Gastroesophageal sphincter (tissue), 4 donors: ENCODE measurements at places on chromosomes 4 and X.

DNA sequence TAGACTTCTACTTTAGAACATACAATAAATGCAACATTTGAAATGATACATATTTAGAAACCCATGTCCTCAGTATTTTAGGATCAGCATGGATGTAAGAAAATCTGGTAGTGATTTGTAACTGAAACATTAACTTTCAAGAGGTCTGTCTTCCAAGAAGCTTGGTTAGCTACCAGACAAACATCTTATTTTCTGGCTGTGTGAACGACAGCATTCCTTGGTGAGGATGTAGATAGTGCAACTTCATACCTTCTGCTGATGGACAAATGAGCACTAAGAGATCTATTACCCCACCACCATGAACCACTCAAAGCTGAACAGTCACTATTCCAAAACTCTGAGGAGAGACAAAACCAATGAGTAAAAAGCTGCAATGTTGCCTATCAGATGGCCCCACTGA lies 212.7 kb downstream of the FBXW7 start:
- ATAC-seq: no peak

- ATAC-seq: no peak
Measured at GRCh38 chrX:95076449-95076848, 1402.4 kb downstream of the FAM133A start.

DNA sequence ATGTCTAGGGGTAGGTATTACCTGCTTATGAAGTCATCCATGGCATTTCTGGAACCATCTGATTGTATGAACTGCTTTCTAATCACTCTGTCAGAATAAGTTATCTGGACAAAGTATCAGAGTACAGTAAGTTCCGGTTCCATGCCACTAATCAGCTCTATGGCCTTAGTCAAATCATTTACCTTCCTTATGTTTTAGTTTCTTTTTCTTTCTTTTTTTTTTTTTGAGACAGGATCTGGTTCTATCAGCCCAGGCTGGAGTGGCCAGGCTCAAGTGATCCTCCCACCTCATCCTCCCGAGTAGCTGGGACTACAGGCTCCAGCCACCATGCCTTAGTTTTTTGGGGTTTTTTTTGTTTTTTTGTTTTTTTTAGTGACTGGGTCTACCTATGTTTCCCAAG lies 11.5 kb downstream of the XIAP start:
- no peak for ATAC-seq

DNA sequence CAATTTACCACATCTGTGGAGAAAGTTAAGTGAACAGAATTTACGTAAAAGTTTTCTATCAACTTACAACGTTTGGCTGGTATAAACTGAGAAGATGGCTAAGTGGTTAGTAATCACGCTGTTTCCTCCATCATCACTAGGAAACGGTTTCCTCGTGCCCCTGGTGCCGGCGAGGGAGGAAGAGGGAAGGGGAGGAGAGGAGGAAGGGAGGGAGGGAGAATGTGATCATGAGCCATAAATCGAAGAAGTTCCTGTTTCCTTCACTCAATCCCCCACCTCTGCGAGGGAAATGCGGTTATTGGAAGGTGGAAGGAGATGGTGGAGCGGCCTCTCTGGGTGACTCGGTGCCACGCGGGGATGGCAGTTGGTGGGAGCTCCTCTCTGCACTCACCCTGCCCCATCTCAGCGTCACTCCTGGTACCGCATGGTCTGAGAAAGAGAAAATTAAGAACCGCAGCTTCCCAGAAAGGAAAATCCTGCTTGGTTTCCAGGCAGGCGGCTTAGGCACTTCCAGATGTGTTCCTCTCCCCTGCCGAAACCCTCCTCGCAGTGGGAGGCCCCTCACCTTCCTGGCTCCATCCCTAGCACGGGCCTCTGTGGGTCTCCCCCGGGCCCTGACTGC lies 216.8 kb downstream of the AFAP1 start:
- ATAC-seq: no peak

- ATAC-seq: peak; percentile 43
Measured at GRCh38 chrX:136694431-136695087, 46.6 kb downstream of the CD40LG start.

DNA sequence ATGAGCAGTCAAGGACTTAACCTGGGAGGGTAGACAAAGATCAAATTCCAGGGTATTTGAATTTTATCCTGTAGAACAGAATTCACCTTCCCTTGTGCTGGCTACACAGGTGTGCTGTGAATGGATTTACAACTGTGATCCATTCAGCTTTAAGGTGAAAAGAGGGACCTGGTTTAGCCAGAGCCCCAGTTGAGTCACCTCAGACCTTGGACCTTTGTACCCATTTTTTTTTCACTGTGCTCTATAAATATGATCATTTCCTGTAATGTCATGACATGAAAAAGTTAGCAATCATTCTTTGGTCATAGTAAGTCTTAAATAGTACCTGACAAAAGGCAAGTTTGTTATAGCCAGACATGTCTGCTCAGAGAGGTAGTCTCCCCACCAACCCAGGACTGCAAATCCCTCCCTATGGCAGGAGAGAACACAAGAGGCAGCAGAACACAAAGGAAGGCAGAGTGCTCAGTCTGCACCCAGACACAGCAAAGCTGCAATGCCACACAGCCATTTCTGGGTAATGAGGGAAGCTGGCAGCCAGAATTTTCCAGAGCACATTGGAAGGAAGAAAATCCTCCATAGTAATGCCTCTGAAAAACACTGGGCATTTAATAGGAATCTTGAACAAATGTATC lies 77.9 kb downstream of the CXXC4 start:
- ATAC-seq: no peak

DNA sequence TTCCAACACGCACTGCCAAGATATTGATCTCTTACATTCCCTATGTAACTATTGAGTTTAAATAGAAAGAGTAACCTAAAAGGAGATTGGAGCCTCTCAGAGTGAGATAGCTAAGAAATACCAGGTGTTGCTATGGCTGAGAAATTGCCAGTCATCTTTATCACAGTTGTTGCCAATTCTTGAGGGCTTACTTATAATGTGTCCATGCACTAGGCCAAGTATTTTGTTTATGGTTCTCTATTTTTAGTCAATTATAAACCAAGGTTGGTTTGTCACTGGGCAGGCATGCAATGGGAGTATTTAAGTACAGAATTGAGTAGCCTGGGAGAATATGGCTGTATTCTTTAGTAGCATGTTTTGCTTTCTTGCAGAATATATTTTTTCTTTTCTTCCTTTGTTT lies 201.6 kb downstream of the TEX13A start:
- no peak for ATAC-seq

GRCh38 chr4:45795135-45795534 lies 328.7 kb downstream of the GABRG1 start:
- ATAC-seq: no peak

- peak; percentile 19 for ATAC-seq
Measured at GRCh38 chrX:79288733-79289132, 78.4 kb downstream of the ITM2A start.

DNA sequence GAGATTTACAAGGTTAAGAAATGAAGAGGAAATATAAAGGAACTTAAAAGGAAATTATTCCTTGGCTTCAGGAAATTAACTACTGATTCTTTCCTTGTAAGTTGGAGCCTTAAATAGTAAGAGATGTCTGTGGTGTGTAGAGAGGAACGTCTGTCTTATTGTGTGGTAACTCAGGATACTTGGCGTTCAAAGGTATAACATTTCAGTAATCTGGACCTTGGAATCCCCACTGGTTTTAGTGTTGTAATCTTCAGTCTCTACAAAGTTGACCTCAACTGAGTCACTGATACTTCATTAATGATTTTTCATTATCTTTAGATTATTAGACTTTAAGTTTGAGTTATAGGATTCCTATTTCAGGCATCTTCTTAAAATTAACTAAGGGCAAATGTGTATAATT lies 79.1 kb upstream of the LSM6 start:
- ATAC-seq: no peak

DNA sequence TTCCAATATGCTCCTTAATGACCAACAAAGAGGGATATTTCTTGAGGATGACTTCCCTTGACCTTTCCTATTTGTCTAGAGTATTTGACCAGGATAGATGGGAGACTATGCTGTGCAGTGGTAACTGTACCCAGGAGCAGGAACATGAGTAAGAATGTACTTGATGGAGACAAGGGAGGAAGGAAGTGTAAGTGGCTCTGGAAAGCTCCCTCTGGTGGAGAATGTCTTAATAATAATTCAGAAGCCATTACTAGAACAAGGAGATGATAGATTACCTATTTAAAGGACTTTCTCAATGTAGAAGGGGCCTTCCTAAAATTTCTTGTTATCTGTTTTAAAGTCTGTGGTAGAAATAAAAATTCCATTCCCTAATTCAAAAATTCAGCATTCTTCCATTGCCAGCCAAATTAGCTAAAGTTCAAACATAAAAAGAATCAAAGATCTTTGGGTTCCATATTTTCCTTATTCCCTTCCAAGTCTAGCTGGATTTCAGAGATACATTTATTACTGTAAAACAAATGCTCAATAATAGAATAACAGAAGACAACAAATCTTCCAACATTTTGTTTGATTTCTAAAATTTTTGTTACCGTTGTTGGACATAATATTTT lies 83.8 kb downstream of the GRID2 start:
- no peak for ATAC-seq

DNA sequence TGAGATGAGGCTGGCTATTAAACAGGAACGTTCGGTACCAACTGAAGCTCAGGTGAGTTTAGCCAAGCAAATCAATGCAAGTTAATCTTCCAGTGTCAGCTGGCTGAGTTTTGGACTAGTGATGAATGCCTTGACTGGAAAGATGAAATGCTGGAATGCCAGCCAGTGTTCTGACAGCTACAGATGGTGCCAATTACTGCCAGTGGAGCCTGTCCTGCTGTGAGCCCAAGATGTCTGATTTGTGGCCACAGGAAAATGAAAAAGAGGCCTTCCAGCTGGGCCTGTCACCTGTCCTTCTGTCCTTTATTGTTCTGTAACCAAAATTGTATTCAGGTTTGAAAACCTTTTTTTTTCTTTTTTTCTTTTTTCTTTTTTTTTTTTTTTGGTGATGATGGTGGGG lies 223.1 kb downstream of the AFF2 start:
- no peak for ATAC-seq

GRCh38 chr4:174714393-174715211 lies 114.4 kb downstream of the GLRA3 start:
- ATAC-seq: no peak

GRCh38 chr4:39054497-39054896 lies 7.5 kb upstream of the KLHL5 start:
- no peak for ATAC-seq

GRCh38 chr4:4842476-4843441 lies 16.7 kb upstream of the MSX1 start:
- ATAC-seq: no peak

DNA sequence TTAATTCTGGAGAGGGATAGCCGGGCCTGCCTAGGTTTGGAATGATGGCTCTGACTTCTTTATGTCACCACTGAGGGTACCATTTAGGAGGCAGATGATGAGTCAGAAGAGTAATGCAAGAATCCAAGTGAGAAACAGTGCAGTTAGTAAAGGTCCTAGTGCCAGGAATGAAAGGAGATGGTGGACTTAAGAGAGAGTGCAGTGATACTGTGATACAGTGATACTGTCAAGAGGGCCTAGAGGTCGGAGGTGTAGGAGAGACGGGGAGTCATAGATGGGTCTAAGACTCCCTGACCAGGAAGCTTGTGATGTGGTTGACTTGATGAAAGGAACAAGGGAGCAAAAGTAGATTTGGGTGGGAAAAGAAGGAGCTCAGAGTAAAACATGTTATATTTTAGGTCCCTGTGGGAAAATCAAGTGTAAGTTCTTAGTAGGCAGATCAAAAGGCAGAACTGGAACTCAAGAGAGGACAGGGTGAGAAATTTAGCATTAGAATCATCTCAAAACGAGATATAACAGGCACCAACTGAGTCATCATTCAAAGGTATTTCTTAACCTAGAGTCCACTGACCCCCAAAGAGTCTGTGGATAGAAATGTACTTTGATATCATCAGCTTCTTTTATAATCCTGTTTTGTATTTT lies 85.0 kb downstream of the NFKB1 start:
- ATAC-seq: no peak

- ATAC-seq: no peak
Measured at GRCh38 chrX:148885203-148885602, 384.8 kb downstream of the AFF2 start.

- ATAC-seq: no peak
Measured at GRCh38 chr4:6467600-6467999, 4.8 kb downstream of the PPP2R2C start.

- ATAC-seq: no peak
Measured at GRCh38 chrX:69192603-69193002, 27.4 kb upstream of the PJA1 start.

GRCh38 chr4:40121515-40121914 lies 64.9 kb downstream of the N4BP2 start:
- no peak for ATAC-seq

DNA sequence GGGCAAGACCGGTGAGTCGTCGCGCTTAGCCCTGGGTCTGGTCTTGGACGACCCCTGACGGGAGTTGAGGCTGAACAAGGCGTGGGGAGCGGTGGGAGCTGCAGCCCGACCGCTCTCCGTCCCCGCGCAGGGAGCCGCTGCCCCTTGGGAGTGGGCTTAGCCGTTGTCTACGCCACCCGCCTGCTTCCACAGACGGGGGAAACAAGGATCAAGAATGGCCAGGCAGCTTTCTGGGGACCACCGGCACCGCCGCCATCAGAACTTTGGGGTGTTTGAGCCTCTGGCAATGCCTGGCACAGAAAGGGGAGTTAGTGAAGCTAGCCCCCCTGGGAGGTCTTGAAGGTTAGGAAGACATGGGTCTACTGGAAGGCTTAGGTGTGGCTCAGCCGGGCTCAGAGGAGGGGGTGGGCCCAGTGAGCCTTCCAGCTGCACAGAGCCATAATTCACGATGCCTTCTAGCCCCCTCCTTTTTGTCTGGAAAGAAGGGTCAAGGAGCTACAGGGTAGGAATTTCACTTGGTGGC lies 583 bp downstream of the RASL11B start:
- ATAC-seq: no peak

DNA sequence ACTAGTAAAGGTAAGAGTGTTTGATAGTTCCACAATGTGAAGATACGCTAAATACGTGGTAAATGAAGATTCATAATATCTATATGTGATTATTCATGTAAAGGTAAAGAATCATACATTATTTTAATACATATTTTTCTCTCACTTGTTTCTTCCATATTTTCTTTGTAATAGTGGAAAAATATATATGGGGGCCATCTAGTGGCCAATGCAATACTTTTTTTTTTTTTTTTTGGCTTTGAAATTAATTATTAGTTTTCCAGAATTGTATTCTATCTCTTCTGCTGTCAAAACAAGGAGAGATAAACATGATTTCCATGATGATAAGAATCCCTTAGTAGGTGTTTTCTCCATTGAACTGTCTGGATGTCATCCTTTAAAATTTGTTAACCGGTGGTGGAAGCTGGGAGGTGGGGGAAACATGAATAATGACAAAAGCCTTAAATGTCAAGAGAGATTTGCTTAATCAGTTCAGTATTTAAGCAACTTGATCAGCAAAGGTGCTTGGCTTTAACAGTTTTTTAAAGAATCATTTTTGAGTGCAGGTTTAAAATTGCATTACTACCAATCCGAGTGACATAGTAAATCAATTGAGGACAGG lies 508.7 kb upstream of the HTR2C start:
- ATAC-seq: no peak

GRCh38 chr4:55439023-55439422 lies 43.3 kb downstream of the TMEM165 start:
- no peak for ATAC-seq

- ATAC-seq: peak; percentile 98
Measured at GRCh38 chr4:98260579-98261404, at the start of gene RAP1GDS1. RAP1GDS1 (plus strand) TSS chr4:98261384; CDS start chr4:98261566, 182 bp downstream.
